Activated CD4-positive, alpha-beta T cell treated with anti-CD3 and anti-CD28 coated beads for 36 hours (primary cell): ENCODE measurements at places on chromosomes 2 and 18. TPM values are rescaled to one million over a fixed set of nuclear protein-coding genes. Genes with fewer than 3 reads are reported as not detected.

ICOS gene
- 133 TPM for total RNA-seq

- DNase-seq = peak; percentile 61
Observed at GRCh38 chr2:207073801-207074678, 91.7 kb downstream of the KLF7 start.

GRCh38 chr2:55965276-55965675, 41.7 kb upstream of the EFEMP1 start:
- DNase-seq = no peak

DAPL1 gene
- total RNA-seq = not detected

RNU2-63P gene
- total RNA-seq = 8.5 TPM

DNA sequence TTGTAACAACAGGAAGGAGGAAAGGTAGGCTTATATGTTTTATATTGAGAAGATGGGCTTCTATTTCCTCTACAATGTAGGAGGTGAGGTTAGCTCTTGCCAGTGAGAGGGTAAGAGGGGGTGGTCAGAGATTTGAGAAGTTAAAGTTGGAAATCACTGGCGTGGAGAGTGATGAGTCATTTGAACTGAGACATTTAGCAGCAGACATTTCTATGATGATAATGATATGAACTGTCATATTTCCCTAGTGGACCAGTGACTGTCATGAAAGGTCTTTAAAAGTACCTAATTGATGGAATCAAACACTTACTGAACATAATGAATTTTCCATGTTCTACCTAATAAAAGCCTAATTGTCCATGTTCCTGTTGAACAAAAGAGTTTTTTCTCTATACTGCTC, 126.1 kb downstream of the FAM161A start:
- DNase-seq = no peak

- no peak for DNase-seq
Observed at GRCh38 chr18:76727589-76727988, 94.8 kb upstream of the ZNF236 start.

GRCh38 chr2:20048488-20049448, 2.7 kb downstream of the LAPTM4A start:
- no peak for DNase-seq

DNA sequence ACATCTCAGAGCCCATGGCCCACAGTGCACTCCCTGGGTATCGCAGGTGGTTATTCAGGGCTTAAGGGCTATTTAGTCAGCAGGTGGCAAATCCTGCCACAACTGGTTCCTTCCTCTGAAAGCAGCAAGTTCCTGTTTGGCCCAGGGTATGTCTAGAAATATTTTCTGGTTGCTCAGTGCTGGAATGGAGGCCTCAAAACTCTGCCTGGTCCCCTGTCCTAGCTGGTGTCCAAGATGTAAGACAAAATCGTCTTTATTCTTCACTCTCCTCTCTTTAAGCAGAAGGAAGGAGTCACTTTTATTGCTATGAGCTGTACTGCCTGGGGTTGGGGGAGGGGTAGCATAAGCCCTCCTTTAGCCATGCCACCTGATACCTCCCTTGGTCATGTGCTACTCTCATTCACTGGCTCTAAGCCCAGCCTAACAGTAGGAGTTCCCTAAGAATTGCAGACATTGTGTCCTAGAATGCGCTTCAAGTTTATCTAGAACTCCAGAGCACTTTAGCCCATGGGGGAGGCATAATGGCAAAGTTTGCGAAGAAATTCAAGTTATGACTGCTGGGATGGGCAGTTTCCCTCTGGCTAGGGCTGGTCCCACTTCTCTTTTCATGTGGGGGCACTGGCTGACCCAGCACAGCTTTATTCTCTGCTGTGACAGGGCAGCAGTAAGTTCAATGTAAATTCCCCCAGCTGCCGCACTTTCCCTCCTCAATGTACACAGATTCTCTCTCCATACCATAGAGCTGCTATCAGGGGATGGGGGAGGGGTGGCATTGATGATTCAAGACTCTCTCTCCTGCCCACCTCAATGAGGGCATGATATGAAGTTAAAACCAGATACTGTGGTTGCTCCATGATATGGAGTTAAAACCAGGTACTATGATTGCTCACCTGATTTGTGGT, 27.1 kb upstream of the CWC22 start:
- no peak for DNase-seq

DNA sequence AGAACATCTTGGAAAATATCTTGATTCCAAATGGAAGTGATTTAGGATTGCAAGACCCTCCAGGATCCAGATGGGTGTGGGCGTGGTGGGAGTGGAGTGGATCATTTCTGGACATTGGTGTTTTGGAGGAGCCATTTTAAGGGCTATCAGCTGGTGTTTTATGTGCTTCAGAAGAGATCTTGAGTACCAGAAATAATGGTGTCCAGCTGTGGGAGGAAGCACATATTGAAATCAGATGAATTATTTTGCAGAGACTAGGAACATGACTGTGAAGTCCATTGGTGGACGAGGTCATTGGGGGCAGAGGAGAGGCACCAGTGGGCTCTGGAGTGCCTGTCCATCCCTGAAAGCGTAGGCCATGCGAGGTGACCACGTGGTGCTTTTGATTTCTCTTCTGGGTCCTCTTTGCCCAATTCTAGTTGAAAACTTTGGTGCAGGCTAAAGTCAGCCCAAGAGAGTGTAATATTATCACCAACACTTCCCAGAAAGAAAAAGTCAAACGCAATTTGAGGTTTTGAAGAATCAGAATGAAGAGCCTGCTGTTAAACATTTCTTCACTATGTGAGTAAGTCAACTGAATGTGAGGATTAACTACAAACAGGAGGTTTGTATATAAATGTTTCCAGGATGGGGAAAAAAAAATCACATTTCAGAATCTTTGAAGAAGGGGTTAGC, 31.6 kb downstream of the RNF144A start:
- DNase-seq = no peak

GRCh38 chr18:52907543-52908308, 567.7 kb downstream of the DCC start:
- DNase-seq = no peak

HRH4 gene
- 0.26 TPM for total RNA-seq

GRCh38 chr2:211423018-211423417, 866.6 kb downstream of the CPS1 start:
- DNase-seq = no peak

- DNase-seq = peak; percentile 76
Observed at GRCh38 chr2:223760838-223761502, 76.4 kb downstream of the AP1S3 start.

DNA sequence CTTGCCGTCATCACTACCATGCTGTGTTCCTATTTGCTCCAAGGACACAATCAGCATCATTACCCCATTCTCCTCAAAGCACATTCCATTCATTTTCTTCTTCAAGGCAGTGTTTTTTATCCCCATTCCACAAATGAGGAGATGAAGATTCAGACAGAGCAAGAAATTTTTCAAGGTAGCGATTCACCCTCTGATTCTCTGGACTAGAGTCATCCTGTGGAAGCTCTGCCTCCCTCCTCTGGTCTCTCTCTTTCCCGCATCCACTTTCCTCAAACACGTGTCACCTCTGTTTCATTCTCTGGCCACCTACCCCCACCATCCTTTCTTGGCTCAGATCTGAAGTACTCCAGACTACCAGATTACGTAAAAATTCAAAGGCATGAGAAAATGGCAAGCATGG, 297.9 kb downstream of the SOX11 start:
- DNase-seq = no peak

DNA sequence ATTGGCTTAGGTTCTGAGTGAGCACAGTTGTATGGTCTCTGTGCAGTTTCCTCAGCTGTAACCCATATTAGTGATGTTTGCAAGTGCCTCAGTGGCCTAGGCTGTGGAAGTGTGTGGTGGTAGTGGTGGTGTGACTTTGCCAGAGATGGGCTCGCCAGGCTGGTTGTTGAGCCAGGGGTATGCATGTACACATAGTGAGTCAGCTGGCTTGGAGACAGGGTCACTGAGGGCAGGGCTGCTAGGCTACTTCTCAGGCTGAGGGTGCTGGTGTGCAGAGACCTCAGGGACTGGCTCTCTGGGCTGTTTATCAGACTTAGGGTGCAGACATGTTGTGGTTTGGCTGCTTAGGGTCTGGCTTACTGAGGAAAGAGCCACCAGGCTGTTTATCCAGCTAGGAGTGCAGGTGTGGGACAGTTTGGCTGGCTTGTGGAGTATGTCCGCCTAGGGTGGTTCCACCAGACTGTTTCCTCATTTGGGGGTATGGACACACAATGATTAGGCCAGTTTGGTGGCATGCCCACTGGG, 15.0 kb downstream of the APLF start:
- DNase-seq = no peak

DNA sequence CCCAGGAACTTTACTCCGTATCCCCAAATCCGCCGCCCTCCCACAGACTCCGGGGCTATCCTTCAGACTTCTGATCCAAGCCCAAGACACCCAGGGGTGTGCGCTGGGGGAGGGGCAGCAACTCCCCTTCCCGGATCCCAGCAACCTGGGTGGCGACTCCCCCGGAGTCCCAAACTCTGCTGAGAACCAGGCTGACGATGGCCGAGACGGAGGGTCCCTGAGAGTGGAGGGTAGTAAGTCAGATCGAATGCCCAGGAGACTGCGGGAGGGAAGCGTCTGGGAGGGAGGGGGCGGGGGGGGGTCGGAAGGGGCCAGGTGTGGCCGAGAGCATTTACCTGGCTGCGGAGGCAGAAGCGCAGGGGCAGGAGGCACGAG, 7.0 kb upstream of the TNS1 start:
- DNase-seq = no peak

DNA sequence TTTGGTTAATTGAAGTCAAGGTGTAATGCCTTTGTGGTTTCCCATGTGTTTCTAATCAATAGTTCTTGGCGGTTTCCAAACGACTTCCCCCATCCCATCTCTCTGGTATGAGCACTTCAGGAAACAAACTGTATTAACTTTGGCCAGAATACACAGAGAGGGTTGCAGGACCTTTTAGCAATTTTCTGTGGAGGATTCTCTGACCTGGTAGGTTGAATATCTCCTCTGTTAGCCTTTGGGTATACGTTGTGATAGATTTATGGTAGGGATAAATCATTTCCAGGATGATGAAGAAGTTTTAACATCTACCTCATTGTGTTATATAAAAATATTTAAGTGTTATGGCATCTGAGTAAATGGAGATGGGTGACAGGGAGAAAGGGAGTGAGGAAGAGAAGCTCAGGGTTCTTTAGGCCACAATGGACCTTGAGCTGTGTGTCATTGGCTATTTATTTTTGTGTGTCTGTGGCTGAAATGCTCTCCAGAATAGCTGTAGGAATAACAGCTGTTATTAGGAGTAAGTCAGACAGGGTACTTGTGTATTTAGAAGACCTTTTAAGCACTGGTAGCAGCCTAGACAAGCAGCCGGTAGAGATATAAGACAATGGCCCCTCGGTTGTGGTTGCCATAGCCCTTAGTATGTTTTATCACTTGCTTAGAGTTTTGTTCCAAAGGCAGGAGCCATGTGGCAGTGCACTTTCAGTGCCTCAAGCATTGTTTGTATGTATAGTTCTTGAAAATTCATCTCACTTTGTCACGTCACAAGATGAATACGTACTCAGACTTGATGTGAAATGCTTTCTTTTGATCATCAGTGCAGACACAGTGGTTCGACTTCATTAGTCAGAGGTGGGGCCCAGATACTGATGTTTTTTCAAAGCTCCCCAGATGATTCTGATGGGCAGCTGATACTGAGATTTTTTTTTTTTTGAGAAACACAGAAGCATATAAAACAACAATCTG, 91.1 kb downstream of the FMNL2 start:
- DNase-seq = no peak

RNF125 gene
- 21.6 TPM for total RNA-seq

QPCT gene
- total RNA-seq = 0.64 TPM

DNA sequence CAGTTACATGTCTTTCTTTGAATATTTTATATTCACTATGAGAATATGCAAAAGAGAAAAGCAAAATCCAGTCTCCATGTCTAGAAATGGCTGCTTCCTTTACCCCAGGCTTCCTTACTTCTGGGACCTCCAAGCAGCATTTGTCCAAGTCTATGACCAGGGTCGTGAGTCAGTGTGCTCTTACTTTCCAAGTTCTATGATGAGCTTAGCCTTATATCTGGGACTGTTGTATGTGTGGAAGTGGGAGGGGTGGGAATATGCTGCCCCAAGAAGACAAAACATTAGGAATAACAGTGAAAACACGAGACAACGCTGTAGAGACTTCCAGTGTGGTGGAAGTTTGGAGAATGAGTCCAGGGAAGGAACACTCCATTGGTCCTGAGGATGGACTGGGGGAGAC, 21.2 kb upstream of the CHRNA1 start:
- no peak for DNase-seq

- no peak for DNase-seq
Observed at GRCh38 chr18:77112747-77113092, 19.9 kb downstream of the MBP start.

CAPN14 gene
- 0.64 TPM for total RNA-seq

ZNF385B gene
- not detected for total RNA-seq

DNA sequence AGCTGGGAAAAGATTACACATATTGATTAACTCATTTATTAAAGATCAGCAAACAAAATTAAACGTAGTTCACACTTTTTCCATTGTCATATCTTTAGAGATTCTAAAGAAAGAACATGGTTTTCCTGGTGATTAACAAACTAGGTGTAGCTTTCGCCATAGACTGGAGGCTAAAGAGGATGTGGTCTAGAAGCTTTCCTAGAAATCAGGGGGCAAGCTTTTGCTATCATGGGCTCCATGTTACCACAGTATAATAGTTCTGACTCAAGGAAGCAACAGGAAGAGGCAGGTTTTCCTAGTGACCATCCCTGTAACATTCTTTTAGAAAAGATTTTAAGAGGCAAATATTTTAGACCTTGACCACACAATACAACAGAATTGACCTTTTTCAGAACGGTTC, 232.7 kb downstream of the METTL4 start:
- DNase-seq = no peak

- peak; percentile 37 for DNase-seq
Observed at GRCh38 chr2:178404368-178404767, 46.6 kb downstream of the PRKRA start.

DNA sequence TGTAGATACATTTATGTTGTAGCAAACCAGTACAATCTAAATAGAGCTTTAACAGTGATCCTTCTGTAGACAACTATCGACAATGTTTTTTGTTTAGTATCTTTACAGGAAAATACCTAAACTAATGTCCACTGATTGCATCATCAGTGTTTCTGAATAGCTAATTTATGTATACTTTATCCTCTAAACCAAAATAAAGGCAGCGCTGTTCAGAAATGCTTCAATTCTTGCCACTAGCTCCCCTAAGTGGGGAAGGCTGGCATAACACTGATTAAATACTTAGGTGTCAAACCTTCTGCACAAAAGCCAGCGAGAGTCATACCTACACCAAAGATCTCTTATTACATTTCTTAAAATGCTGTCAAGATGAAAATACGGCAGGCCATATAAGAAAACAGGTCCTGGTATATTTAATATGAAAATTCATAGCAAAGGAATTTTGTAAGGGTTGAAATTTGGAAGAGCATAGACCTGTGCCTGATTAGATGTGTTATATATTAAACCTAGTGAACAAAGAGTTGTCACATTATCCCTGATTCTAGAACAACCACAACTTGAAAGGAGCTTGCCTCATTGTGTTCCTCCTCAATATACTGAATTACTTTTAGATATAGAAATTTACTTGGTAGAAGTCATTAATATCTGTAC, 1693.4 kb upstream of the SLC39A10 start:
- peak; percentile 10 for DNase-seq

GRCh38 chr2:147538088-147538487, 306.7 kb upstream of the ACVR2A start:
- DNase-seq = no peak

- no peak for DNase-seq
Observed at GRCh38 chr2:130382313-130382917, 26.6 kb downstream of the PTPN18 start.

- no peak for DNase-seq
Observed at GRCh38 chr2:219369447-219369861, 18.3 kb downstream of the DNPEP start.

ALPP gene
- not detected for total RNA-seq
